ENCODE measurements at places on chromosomes 11 and 22.

DNA sequence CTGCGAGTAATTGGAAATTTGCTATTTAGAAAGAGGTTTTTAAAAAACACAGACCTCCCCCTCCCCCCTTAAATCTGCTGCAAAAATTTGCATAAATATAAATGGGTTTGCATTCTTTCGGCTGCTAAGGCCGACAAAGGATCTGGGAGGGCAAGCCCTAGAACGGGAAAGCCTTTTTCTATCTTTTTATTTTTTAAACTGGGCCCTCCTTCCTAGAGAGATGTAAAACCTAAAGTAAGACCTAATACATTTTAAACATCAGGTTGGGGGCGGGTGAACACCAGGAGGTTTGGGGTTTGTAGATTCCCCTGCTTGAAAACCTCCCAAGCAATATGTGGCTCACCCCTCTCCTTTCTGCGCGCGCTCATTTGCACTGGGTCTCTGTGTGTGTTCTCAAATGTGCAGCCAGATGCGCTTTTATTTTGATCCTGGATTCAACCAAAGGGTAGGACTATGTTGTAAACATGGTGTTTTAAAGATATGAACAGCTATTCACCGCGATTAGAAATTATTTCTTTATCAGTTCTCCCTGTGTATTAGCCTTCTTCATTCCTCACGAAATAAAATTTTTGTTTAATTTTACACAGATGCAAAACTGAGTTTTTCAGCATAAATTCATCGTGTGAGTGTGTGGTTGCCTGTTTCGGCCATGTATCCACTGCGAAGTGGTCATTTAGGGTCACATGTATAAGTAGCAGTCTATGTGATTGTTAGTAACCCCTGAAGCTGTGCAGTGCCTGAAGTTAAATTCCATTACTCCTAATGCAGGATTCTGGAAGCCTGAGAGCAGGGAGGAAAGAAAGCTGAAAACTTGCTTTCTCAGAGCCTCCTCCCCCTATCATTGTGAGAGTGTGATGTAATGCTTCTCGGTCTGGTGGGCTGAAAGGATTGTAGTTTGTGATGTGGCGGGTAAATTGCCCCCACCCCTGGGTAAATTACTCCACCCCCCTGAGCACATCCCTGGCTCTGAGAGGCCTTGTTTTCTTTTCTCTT, 988 bp downstream of the TNRC6B start:
- DNase-seq = no peak

DNA sequence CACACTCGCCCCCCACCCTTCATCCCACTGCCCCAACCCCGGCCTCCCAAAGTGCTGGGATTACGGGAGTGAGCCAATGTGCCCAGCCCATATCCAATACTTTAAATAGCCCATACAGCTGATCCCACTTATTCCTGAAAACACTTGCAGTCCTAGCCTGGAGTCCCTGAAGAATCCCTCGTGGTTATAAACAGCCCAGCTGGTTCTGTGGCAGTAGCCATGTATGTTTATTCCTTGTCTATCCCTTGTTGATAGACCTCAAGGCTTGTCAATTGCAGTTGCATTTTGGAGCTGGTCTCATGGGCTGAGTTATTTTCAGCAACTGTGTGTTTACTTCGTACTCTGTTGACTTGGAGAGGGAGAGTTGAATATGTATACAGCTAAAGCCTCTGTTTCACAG, 21.5 kb upstream of the PAFAH1B2 start:
- DNase-seq = no peak

GRCh38 chr11:1516273-1517067, 29.9 kb upstream of the MOB2 start:
- DNase-seq = no peak

DNA sequence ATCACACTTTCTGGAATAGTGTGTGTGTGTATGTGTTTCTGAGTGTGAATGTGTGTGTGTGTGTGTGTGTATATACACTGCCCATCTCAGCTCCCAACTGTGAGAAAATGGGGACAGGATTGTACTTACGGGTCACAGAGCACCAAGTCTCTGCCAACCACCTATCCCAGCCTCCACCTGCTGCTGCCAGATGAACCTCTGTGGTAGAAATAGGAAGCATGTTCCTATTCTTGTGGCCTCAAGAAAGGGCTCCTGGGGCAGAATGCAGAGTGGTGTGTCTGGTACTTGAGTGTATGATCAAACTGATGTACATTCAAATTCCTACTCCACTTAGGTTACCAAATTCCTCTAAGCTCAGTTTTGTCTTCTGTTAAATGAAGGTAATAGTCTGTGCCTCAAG, 14.6 kb downstream of the UBASH3B start:
- no peak for DNase-seq

- no peak for DNase-seq
Observed at GRCh38 chr11:76005756-76006155, 190.7 kb downstream of the UVRAG start.

GRCh38 chr11:115127790-115128189, 376.4 kb downstream of the CADM1 start:
- DNase-seq = no peak

DNA sequence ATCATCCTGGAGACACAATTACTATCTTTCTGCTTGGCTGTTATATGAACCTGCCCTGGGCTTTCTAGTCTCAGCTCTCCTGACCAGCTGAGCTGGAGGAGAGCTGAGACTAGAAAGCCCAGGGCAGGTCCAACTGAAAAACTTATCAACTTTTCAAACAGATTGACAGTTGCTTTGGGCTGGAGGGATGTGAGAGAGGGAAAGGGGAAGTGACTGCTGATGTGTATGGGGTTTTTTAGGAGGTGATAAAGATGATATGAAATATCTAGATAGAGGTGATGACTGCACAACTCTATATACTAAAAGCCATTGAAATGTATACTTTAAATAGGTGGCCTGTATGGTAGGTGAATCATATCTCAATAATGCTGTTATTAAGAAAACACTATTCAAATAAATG, 60.2 kb upstream of the CHRM4 start:
- no peak for DNase-seq

- DNase-seq = no peak
Observed at GRCh38 chr11:68312780-68313573, 586 bp downstream of the LRP5 start.

- no peak for DNase-seq
Observed at GRCh38 chr11:28584992-28585391, 476.8 kb downstream of the METTL15 start.

DNA sequence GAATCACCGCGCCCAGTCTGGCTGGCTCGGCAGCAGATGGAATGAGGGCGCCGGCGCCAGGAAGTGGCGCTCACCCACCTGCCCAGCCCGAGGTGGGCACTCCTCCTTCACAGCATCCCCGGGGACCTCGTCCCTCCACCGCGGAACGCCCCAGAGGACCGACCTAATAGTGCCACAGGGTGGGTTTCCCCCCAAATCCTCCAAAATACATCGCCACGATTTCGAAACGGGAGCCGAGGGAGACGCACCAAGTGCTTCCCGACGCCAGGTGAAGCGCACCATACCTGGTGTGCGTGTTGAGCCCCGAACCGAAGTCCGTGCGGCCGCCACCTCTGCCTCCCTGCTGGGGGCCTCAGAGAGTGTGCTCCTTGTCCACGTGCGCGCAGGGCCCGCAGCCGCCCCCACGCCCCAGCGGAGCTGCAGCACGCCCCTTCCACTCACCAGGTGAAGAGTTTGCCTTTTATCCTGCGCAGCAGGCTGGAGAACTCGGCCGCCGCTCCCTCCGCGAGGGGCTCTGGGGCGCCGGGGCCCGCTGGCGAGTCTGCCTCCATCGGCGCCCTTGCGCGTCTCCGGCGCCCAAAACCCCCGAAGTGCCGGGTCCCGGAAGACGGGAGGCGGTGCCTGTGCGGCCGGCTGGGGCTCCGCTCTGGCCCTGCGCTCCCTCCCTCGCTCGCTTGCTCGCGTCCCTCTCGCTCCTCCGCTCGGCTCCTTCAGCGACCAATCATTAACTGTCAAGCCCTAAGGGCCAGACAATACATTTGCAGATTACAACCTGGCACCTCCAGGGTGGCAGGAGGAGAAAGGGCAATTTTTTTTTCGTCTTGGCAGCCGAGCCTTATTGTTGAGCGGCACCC, at the start of gene SLC35F2:
TSS of gene SLC35F2 (minus strand) at position 571 of the 854 bp plus-strand sequence. CDS start at position 551, 20 bp downstream.
- peak; percentile 69 for DNase-seq

DNA sequence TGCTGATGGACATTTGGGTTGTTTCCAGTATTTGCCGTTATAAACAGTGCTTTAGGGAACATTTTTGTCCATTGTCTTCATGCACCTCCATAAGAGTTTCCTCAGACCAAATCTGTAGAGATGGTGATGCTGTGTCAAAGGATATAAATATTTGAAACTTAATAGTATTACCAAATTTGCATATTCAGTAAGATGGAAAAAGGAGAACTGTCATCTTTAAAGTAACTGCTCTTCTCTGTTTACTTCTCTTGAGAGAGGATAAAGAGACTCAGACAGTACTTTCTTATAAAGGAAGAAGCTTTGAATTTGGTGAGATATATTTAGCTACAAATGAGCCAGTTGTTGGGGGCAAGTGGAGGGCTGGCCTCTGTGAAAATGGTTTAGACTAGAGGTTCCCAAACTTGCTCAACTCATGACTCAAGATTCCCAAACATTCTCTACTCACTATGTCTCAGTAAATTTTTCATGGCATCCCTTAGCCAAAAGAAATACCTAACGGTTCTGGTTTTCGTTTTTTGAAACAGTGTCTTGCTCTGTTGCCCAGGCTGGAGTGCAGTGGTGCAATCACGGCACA, 26.2 kb downstream of the SHISA8 start:
- DNase-seq = no peak

- no peak for DNase-seq
Observed at GRCh38 chr11:86523738-86524619, 148.4 kb downstream of the ME3 start.

DNA sequence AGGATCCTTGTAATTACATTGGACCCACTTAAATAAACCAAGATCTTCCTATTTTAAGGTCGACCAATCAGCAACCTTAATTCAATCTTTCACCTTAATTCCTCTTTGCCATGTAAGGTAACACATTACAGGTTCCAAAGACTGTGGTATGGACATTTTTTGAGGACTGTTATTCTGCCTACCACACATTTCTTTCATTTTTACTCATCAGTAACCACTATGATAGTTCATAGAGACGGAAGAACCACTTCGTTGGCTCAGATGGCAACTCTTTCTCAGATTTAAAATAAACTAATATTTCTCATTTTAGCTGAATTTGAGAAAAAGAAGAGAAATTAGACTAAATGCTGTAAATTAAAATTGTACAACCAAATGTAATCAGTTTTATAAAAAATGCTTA, 96.3 kb downstream of the PAX6 start:
- no peak for DNase-seq

DNA sequence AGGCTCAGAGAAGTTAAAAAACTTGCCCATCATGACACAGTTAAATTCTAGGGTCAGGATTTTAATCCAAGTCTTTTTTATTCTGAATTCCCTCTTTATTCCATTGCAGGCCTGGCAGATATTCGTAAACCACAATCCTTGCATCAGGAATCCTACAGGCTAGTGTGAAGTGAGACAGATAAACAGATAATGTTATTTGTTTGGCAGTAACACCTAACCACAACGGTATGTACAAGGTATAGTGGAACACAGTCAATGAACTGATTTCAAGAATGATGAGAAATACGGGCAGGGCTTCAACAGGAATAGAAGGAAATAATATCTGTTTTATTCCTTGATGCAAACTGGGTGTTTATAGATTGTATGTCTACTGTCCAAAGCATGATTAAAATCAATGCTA, 32.0 kb upstream of the NARS2 start:
- no peak for DNase-seq

- DNase-seq = no peak
Observed at GRCh38 chr11:65315866-65316226, 1.2 kb downstream of the CDC42EP2 start.

- no peak for DNase-seq
Observed at GRCh38 chr11:73931039-73931645, 19.7 kb upstream of the DNAJB13 start.

GRCh38 chr11:22703591-22703990, 37.2 kb downstream of the GAS2 start:
- DNase-seq = no peak

- no peak for DNase-seq
Observed at GRCh38 chr11:60948250-60948649, 3.7 kb downstream of the SLC15A3 start.

- no peak for DNase-seq
Observed at GRCh38 chr11:23865341-23865975, 631.4 kb upstream of the LUZP2 start.

- no peak for DNase-seq
Observed at GRCh38 chr11:94694309-94695060, 73.7 kb upstream of the AMOTL1 start.

GRCh38 chr22:40620464-40621046, 16.0 kb downstream of the MRTFA start:
- DNase-seq = no peak
